ENCODE measurements at places on chromosomes 7 and 10. TPM values are rescaled to one million over a fixed set of nuclear protein-coding genes. Genes with fewer than 3 reads are reported as not detected.

Gene PIP
- total RNA-seq, result not detected

Gene AMZ1
- total RNA-seq, result 0.83 TPM

Gene OR2A1
- not detected for total RNA-seq

Gene AFAP1L2
- 1.2 TPM for total RNA-seq

Gene LOXL4
- total RNA-seq, result not detected

Gene PPP1R17
- total RNA-seq, result not detected

DNA sequence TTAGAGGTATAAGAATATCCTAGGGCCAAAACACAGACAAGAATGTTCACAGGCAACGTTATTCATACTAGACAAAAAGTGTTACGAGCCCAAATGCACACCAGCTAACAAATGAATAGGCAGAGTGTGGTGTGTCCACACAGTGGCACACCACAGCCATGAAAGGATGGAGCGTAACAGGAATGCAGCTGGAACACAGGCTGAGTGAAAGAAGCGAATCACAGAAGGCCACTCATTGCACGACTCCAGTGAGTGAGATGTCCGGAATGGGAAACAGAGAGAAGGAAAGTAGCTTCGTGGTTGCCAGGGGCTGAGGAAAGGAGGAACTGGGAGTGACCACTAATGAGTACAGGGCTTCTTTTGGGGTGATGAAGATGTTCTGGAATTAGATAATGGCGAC lies 198.8 kb downstream of the TNS3 start:
- H3K36me3 ChIP-seq, result no peaks in the 10 kb centered on the region
- H3K4me3 ChIP-seq, result no peak overlapping the region
- H3K27ac ChIP-seq, result no peak overlapping the region
- no peak for DNase-seq
- no peaks in the 10 kb centered on the region for H3K4me1 ChIP-seq
